ENCODE measurements at places on chromosomes 4 and X.

- no peak for DNase-seq
Observed at GRCh38 chrX:103220511-103221323, 5.8 kb downstream of the BEX4 start.

DNA sequence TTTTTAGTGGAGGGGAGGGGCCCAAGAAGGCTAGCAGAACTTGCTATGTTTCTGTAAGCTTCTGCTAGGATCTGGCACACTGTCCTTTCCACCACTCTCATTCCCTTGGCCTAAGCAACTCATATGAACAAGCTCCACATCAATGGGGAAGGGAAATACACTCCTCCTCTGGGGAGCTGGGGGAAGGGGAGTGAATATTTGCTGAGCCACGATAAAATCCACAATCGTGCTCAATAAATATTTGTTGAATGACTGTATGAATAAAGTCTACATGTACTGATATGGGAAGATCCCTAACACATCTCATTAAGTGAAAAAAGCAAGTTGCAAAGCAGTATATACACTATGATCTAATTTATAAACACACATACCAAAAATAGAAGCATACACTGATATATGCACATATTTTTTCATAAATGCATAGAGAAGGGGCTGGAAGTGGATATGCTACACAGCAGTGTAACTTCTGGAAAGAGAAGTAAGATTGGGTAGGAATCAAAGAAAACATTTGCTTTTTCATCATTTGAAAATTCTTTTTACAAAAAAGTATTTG is 95.8 kb upstream of the EFHC2 start:
- no peak for DNase-seq

- no peak for DNase-seq
Observed at GRCh38 chr4:165740911-165741310, 132.1 kb upstream of the TLL1 start.

- no peak for DNase-seq
Observed at GRCh38 chrX:53288189-53288588, 6.8 kb upstream of the IQSEC2 start.

DNA sequence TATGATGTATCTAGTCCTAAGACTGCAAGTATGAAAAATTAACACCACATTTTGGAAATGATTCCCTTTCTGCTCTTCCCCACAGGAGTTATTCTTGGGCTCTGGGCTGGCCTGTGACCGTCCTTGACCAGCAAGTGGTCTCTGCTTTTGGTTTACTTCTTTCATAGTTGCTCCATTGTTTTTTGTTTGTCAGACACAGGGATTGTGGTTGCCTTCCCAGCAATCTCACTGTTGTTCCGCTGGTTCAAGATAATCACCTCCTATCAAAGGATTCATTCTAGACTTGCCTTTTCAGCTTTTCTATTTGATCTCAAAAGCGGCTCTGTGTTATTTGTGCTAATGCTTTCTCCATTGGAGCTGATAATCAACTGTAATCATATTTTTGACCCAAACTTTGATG is 218.8 kb downstream of the MGST2 start:
- no peak for DNase-seq
